ENCODE measurements at places on chromosomes 12 and 14.

GRCh38 chr12:57886542-57886941, 40.0 kb upstream of the CTDSP2 start:
- DNase-seq: no peak

- DNase-seq: no peak
These were observed 52.4 kb downstream of the RFLNA start for GRCh38 chr12:124347335-124347734.

DNA sequence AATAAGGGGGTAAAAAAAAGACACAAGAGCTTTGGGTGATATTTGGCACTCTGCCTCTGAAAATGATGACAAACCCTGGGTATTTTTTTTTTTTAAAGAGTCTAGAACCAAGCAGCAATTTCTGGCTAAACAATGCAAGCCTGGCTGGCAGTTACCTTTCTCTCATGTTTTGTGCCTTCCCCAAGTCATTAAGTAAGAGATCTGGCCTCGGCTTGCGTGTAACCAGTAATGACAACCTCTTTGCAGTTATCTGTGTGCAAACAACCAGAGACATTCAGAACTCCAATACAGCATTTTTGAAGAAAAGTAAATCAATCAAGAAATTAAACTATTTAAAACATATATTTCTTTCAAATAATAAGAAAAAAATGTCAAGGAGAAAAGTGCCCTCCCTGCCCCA, 167.5 kb downstream of the KCNC2 start:
- no peak for DNase-seq

GRCh38 chr12:5335069-5335468, 96.8 kb upstream of the NTF3 start:
- no peak for DNase-seq

DNA sequence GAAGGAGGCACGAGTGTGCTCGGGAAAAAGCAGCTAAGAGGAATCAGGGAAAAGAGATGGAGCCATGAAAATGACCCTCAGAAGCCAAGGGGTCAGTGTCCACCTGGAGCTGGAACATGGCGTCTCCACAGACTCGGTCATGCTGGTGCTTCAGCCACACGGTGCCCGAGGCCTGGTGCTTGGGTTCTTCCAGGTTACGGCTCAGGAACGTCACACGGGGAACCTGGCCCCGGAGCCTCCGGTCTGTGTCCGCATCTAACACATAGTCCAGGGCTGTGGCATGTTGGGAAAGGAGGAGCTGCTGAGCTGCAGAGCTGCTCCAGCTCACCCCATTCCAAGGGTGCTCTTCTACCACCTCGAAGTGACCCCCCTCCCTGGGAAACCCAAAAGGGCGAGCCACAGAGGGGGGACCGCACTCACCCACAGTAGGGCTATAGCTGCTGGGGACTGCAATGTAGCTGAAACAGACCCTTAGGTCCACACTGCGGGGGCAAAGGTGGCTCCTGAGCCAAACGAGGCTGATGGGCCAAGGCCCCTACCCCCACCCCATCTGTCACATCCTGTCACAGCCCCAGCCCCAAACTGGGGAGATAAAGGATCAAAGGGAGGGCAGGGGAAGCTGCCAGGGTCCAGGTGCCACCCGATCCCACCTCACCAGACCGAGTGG, 10.8 kb downstream of the ITGA7 start:
- DNase-seq: no peak
